ENCODE measurements at places on chromosomes 2 and 18.

- no peak for DNase-seq
These were observed 43.8 kb downstream of the FLACC1 start for GRCh38 chr2:201313362-201313761.

DNA sequence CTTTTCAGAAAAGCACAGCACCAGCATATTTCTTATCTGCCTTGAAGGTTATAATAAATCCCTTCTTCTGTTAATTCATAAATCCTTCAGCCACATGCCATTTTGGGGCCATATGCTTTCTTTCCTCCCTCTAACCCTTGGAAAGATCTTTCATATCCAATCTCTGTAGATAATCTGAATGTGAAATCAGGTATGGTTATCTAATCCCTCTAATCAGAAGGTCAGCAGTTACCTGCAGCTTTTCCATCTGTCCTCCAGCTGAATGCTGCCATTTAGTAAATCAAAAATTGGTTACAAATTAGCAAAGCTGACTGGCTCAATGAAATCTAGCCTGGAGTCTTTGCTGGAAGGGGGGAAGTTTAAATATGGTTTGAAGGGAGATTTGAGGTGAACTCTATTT, 230.5 kb downstream of the PIK3C3 start:
- no peak for DNase-seq

GRCh38 chr2:54456362-54456611, 160 bp downstream of the SPTBN1 start:
- DNase-seq = no peak

GRCh38 chr2:113863144-113863543, 26.7 kb upstream of the ACTR3 start:
- no peak for DNase-seq

DNA sequence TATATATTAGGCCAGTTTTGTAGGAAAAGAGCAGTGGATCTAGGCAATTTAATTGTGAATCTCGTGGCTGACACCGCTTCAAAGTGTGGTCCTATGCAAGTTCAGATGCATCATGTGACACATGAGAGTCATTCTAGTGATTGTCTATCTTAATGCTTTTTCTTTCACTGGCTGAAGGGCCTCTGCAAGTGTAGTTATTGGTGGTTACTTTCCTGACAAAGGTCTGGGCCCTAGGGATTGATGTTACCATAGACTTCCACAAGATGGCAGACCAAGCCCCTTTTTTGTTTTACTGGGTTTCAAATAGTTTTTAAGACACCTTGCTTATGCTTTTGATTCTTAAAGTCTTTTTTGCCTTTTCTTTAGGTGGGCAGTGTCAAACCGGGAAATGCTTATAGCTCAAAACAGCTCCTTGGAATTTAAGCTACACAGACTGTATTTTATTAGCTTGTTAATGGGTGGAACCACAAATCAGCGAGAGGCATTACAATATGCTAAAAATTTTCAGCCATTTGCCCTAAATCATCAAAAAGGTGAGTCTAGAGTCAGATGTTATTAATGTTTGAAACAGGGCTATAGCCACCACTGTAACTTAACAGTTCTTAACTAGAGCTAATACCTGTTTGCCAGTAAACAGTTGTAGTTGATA, 25.9 kb downstream of the CD8A start:
- no peak for DNase-seq

- no peak for DNase-seq
These were observed 12.9 kb downstream of the SMARCAL1 start for GRCh38 chr2:216425008-216425787.

GRCh38 chr2:136505462-136505861, 259.9 kb upstream of the THSD7B start:
- DNase-seq = no peak

DNA sequence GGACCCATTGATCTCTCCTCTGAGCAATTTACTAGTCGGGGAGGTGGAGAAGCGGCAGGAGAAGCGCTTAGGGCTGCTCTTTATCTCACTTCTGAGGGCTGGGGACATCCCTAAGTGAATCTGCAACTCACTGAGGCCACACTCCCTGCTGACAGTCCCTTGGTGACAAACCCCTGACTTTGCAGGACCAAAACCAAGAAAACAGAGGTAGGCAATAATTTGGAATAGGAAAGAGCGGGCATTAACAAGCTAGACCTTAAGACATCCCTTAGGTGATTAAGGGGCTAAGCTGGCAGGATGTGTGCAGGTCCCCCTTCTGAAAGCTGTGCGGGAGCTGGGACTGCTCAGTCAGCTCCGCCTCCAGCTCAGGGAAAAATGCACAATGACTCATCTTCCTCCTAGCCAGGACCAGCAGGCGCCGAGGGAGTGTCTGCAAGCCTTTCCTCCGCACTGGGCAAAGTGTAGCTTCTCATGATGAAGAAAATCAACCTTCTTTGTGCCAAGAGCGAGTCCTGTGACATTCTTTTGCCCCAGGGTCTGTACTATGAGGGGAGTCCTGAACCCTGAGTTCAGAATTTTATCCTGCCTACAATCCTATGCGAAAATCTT, 63.3 kb downstream of the BOD1L2 start:
- DNase-seq = no peak

DNA sequence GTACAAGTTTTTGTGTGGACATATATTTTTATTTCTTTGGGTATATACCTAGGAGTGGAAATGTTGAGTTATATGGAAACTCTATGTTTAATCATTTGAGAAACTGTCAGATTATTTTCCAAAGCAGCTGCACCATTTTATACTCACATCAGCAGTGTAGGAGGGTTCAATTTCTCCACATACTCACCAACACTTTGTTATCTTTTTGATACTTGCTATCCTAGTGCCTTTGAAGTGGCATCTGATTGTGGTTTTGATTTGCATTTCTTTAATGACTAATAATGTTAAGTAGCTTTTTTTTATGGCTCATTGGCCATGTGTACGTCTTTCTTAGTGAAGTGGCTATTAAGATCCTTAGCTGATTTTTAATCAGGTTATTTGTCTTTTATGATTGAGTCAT, 64.7 kb upstream of the SLC8A1 start:
- no peak for DNase-seq

DNA sequence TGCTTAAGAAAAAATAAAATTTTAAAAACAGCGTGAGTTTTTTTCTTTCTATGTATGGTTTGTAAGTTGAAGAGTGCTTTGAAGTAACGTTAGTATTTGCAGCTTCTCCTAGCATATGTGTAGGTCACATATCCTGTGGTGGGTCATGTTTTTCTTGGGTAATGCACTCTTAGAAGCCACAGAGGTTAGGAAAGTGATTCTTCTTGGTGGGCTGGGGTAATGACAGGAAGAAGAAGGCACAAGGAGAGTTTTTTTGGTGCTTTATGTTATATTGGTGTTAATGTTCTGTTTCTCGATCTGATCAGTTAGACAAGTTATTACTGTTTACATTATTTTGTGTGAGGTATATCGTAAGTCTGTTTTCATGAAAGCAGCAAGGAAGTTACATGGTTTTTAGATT, 109.0 kb downstream of the ICA1L start:
- DNase-seq = no peak

DNA sequence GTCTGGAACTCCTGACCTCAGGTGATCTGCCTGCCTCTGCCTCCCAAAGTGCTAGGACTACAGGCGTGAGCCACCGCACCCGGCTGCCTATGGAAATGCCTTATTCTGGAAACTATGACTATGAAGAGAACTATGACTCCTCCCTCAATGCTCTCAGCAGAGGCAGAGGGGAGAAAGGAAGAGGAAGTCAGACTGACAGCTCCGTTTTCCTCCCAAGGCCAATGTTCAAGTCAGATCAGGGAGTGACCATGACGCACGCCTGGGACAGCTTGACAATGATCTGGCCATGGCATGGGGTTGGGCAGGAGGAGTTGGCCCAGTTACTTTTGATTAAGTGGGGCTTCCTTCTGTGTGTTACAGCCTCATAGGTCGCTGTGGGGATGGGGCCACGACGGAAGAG, 44.3 kb upstream of the MRPL33 start:
- DNase-seq = no peak

- DNase-seq = no peak
These were observed 348.3 kb upstream of the DSEL start for GRCh38 chr18:67864677-67865340.

- DNase-seq = no peak
These were observed 1.5 kb downstream of the GALR1 start for GRCh38 chr18:77250926-77251729.

- DNase-seq = no peak
These were observed 57.7 kb upstream of the MAP4K3 start for GRCh38 chr2:39494784-39495251.

DNA sequence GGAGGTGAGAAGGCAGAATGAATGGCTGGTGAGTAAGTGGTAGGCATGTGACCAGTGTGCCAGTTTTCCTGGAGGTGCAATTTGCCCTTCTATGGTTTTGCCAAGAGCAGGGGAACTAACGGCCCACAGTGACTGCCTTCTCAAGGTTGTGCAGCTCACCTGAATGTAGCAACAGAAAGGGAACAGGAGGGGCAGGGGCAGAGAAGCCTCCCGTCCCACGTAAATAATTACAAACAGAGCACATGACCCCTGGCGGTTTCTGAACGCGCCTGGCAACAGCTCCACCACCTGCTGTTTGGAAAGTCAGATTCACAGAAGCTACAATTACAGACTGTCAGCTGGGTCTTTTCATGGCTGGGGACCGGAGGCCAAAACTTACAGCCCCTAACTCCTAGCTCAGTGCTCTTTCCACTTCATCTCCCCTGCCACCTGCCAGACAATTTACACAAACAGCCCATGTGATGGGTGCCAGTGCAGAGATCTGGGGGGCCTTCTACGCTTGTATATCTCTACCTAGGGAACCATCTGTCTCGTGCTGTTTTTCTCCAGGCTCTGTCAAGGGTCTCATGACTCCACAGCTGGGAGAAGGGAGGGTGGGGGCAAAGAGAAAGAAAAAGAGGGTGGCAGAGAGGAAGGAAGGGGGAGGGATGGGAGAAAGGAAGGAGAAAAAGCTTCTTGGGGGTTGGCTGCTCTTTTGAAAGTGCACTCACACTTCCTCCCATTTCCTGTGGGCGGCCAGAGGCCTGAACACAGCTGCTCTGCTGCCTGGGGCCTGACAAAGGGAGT, 69.6 kb downstream of the POLR1A start:
- no peak for DNase-seq

DNA sequence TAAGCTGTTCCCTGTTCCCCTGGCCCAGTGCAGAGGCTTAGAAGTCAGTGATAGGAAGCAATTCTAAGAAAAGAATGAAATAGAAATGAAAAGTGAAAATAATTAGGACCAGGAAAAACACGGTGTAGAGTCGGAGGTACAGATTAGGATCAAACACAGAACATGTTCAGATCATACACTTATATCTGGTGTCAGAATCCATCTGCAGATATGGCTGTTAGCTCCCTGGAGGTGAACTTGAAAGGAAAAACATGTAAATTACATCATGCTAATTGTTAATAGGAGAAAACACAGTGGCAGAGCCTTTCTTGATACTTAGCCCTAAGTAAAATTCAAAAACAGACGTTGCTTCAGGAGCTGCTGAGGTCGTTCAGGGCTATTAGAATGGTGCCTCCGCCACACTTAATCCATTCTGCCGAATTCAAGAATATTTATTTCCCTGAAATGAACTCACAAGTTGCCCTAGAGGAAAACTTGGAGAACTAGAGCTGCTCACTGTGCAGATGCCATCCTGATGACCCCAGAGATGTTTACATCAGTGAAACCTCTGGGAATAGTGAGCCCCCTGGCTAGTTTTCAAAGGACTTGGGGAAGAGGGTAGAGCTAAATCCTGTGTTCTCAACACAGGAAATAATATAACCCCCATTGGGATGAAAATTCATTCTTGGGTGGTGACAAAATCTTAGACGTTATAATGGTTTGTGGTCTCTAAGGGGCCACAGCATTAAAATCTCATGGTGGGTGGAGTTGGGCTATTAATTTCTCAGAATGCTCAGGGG, 27.5 kb downstream of the LPIN1 start:
- no peak for DNase-seq

DNA sequence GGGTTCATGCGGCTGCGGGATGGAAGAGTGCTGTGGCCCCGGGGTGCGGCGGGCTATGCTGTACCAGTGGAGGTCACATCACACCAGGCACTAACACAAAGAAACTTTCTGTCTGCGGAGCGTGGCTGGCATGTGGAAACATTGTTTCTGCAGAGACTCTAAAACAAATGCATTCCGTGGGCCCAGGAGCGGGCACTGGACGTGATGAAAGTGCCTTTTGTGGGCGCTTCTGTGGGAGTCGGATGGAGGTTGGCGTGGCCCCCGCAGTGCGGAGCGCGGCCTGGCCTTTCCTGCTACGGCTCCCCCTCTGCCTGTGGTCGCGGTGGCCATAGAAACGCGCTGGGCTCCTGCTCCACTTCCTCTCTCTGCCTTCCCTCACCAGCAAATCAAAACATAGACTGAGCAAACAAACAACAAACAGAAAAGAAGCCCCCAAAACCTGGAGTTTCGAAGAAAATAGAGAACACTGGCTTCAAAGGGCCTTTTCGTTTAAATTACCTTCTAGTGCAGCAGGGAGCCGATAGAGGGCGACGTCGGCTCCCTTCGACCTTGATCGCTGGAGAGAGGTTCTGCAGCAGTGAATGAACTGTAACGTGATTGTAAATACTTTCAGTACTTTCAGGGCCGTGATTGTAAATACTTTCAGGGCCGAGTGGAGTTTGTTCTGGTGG, 51.4 kb downstream of the KIF5C start:
- no peak for DNase-seq

DNA sequence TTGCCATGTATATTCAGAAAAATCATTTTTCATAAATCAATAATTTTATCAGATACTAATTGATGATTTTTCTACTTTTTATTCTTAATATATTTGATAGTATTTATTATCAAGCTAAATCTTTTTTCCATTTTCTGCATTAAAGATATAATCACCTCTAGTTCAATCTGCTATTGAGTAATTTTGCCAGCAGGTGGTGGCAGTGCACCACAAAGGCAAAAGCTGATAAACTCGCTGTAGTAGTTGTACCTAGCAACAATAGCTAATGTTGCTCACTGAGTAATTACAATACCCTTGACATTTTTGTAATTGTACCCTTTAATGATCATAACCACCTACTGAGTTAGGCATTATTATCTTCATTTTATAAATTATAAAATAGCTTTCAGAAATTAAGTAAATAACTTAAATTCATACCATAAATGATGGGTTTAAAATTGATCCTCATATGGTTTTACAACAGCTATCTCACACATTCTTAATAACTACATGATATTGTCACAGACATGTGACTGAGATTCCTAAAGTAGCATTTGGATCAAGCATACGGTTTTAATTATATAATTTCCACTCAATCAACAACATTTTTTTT, 52.0 kb upstream of the CALCRL start:
- DNase-seq = no peak
